Mesenteric fat pad (tissue), 1 donor: ENCODE measurements at places on chromosomes 12 and 14. TPM values are rescaled to one million over a fixed set of nuclear protein-coding genes. Genes with fewer than 3 reads are reported as not detected.

GRCh38 chr14:69300601-69301221, 40.8 kb downstream of the GALNT16 start:
- DNase-seq, result peak; percentile 45

GRCh38 chr12:116803013-116803736, 65.1 kb downstream of the RNFT2 start:
- DNase-seq, result no peak

DNA sequence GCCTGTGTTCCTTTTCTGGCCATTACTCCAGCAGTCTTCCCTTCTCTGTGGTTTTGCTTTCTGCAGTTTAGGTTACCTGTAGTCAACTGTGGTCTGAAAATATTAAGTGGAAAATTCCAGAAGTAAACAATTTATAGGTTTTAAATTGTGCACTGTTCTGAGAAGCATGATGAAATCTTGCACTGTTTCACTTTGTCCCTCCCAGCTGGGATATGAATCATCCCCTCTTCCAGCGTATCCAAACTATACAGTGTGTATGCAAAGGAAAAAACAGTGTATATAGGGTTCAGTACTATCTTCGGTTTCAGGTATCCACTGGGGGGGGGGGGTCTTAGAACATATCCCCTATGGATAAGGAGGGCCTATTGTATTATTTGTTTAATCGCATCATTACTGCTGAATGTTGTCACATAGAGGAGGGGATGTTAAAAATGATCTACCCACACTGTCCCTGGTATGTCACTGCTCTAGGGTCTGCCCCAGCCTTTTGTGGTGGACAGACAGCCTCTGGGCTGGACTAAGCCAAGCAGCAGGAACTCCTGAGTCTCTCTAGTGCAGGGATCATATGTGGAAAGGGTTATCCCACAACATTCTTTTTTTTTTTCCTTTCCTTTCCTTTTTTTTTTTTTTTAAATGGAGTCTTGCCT, 109.1 kb upstream of the MAX start:
- no peak for DNase-seq

The SLC24A4 gene
- total RNA-seq, result 0.77 TPM

DNA sequence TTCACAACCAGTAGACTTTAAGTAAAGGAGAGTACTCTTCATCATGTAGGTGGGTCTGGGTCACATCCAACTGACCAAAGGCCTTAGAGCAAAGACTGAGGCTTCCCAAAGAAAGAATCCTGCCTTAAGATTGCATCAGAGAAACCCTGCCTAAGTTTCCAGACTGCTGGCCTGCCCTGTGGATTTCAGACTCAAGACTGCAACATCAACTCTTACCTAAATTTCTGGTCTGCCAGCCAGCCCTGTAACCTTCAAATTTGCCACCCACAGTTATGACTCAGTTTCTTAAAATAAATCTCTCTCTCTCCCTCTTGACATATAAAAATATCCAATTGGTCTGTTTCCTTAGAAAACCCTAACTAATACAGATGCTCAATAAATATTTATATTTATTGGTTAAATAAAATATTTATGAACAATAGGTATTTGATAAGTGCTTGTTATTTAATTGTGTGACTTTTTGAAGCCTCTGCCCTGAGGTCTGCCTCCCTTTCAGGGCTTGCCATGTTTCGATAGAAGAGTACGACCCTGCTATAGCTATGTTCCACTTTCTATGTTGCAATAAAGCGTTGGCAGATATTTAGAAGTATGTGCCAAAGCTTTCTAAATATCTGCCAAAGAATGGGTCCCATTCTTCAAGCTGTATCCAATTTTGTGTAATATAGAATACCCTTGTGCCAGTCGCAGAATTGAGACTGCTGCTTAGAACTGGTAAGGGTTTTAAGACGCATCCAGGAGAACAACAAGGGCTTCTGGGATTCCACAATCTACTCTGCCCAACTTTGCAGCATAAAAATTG, 65.7 kb downstream of the TMEM30B start:
- DNase-seq, result no peak

- peak; percentile 87 for DNase-seq
Observed at GRCh38 chr12:104669089-104669721, 212.5 kb downstream of the CHST11 start.

- DNase-seq, result no peak
Observed at GRCh38 chr14:89239023-89239422, 178.0 kb downstream of the FOXN3 start.
